ENCODE measurements at places on chromosomes 3 and 15.

DNA sequence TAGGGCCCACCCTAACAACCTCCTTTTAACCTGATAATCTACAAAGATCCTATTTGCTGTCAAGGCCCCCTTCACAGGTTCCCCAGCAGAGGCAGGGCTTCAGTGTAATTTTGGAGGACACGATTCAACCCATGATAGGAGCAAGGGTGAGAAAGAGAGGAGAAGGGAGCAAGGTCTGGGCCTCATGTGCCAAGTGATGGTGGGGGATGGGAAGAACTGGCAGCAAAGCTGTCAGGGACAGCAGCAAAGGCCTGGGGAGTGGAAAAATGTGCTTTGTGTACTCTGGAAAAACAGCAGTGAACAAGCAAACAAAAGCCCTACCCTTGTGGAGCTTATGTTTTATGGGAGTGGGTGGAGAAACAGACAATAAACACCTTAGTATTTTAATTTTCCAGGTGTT is 2.7 kb upstream of the GALNT15 start:
- DNase-seq, result no peak

GRCh38 chr3:11452312-11452711 is 180.1 kb downstream of the ATG7 start:
- no peak for DNase-seq

DNA sequence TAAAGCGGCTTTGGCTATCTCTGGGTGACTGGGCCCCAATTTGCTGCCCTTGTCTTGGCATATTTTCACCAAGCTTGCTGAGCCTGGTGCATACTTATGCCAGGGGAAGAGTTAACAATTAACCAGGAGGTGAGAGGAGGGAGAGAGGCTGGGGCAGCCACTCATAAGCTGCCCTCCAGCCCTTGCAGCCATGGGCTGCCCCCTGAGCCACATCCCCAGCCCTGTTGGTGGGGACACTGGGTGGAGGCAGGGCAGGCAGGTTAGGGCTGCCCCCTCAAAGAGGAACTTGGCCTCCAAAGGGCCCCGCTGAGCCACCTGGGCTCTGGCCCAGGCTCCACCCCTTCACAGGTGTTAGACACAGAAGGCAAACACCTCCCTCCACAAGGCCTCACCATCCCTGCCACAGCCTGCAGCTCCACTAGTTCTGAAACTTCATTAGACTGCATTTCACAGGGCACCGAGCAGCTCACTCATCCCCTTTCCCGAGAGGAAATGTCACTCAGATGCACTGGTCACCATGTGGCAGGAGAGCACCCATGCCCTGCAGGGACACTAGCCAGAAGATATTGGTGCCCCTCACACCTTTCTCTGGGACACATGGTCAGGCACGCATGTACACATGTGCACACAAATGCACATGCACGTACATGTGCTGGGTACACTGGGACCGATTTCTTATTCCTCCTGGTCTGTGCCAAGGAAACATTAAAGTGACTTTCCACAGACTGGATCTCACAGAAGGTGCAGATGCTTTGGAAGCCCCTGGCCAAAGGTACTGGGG is 20.2 kb downstream of the AMOTL2 start:
- no peak for DNase-seq

DNA sequence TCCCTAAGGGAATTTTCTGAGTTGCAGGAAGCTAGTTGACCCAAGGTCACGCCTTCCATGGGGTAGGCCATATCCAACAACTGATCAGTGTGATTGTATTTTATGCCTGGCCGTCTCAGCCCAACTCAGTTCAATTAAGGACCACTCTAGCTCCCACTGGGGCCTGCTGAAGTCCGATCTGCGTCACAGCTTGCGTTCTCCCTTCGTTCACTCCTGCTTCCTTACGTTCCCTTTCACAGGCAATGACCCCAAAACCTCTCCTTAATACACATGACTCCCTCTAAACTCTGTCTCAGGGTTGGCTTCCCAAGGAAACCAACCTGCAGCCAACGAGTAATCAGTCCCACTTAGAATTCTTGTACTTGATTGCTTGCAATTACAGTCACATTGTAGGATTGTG is 428.0 kb downstream of the RBMS3 start:
- DNase-seq, result no peak

GRCh38 chr3:187743195-187744141 is 1.8 kb downstream of the BCL6 start:
- DNase-seq, result no peak

GRCh38 chr3:9563851-9564250 is 10.2 kb upstream of the LHFPL4 start:
- DNase-seq, result no peak

GRCh38 chr3:11553436-11554235 is 90.1 kb downstream of the VGLL4 start:
- no peak for DNase-seq

GRCh38 chr3:182124187-182124586 is 412.5 kb downstream of the SOX2 start:
- DNase-seq, result no peak

DNA sequence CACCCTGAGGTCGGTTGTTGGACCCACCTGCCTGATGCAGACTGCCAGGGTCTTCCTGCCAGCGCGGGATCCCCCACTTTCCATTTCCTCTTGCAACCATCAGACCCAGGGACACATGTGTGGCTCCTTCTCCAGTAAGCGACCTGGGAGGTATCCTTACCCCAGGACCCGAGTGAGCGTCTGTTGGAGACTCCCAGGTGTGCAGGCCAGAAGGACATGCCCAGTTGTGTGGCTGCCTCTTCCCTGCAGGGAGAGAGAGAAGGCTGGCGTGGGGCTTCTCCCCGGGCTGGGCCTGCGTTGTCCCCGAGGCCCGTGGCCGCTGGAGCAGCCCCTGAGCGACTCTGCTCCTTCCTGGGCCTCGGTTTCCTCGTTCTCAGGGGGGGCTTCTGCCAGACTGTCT is 56.8 kb downstream of the APBA2 start:
- no peak for DNase-seq

DNA sequence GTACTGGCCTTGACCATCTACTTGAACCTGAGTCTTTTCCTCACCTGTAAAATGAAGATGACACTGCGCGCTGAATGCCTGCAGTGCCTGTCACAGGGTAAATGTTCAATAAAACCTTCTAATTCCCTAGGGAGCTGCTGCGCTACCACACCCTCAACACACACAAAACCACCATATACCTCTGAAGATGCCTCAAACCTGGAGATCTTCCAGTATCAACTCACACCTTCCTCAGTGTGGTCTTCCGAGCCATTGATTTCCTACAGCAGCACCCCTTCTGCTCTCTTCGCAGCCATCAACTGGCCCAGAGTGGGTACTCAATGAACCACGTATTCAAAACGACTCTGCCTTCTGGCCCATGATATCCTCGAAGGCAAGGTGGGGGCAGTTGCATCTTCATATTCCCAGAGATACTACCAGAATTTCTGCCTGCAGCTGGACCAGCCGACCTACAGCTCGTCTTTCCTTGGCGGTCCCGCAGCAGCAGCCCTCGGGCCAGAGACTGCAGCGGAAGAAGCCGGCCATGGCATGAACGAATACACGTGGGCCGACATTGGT is 695 bp downstream of the RPL32 start:
- DNase-seq, result no peak

GRCh38 chr3:18623220-18623619 is 198.1 kb upstream of the SATB1 start:
- DNase-seq, result no peak

DNA sequence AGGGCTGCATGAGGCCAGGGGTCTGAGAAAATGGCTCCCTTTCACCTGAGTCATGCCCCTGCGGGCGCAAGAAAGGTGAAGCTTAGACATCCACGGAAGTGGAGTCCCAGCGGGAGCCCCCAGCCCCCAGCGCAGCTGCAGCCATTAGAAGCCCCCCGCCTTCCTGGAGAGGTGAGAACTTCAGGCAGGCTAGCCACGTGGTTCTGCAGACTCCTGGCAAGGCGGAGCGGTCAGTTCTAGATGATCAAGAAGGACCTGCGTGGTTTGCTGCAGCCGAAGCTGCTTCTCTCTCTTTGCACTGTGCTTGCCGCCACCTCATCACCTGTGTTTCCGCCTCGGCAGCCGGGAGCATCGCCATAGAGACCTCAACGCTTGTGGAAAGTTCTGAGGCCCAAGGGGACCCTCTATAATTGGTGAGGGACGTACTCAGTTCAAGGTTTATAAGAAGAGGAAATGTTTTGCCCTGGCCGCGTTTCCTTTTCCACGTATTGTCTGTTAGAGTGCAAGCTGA is 15.8 kb upstream of the KCNMB3 start:
- no peak for DNase-seq

DNA sequence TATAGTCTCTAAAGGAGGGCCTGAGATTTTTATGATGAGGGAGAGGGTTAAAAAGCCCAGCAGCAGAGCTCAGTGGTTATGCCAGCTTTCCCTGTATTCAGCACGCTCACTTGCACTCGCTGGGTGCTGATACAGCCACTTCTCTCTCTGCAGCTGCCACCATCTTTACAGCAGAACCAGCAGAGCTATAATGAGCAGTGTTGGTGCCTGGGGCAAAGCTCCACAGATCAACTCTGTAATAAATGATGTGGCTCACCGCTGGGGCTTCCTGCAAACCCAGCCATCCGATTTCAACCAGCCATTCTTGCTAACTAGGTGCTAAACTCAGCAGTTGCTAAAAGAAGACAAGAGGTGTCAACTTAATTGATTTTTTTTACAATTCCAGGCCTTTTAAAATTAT is 48.0 kb downstream of the ARNT2 start:
- DNase-seq, result no peak

GRCh38 chr3:114596147-114596546 is 302.3 kb downstream of the TIGIT start:
- no peak for DNase-seq

DNA sequence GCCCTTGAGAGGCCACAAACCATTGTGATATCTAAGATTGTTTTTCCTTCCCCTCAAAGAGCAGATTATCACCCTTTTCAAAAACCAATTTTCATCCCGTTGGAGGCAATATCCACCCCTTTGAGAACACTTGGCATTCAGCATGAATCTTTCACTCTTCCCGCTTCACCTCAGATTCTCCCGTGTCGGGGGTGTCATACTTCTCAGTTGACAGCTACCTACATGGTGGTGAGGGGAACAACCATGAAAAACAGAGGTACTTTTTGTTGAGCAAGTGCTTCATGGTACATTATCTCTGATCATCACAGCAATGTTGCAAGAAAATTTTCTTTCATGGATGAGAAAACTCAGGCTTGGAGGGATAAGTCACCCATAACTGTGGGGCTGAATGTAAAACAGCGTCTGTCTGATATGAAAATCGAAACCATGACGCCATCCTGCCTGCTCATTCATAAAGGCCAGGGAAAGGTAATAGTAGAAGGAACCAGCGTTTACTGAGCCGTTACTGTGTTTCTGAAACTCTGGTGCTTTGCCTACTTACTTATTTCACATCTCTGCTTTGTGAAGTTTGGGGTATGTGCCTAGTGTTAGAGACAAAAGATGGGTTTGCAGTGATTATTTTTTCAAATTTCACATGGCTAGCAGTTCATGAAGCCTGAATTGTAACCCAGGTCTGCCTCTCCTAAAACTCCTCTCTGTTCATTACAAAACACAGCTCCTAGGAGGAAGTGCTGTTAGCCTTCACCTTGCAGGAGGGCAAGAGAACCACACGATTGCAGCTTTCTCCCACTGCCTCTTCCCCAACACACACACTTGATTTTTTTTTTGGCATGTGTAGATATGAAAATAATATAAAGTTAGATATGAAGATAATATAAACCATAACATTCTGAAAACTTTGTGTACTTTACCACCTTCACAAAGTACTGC is 35.4 kb downstream of the SV2B start:
- no peak for DNase-seq

GRCh38 chr3:5047764-5048419 is 68.7 kb downstream of the BHLHE40 start:
- DNase-seq, result no peak

DNA sequence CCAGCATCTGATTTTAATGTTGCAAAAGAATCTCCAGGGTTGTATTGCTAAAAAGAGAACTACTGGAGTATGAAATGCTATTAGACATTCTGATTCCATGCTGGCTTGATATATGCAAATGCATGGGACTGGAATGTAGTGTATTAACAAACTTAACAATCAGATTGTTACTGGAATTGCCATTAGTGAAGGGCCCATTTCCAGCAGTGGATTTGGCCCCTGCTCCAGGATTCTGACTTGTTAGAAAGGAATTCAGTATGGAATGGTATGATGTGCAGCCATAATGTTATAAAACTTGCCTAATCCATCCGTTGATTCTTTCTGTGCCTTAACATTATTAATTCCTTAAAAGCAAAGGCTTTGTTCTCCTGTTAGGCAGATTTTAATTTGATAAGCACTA is 7.9 kb downstream of the ARRDC4 start:
- DNase-seq, result no peak

DNA sequence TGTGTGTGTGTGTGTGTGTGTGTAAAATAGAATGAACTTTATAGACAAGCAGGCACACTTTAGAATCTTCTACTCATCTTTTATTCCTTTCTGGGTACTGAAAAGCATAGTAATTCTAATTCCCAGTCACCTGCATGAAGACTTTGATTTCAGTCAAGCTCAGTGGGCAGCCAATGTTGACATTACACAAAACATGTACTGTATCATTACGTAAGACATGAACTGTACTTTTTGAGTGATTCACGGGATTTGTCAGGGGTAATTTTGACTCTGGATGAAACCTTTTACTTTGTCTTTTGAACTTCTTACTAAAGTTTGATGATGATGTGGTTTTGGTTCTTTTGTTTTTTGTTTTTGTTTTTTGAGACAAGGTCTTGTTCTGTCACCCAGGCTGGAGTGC is 38.8 kb downstream of the PTPRG start:
- no peak for DNase-seq

- DNase-seq, result no peak
Measured at GRCh38 chr3:125608419-125608818, 13.1 kb upstream of the OSBPL11 start.

DNA sequence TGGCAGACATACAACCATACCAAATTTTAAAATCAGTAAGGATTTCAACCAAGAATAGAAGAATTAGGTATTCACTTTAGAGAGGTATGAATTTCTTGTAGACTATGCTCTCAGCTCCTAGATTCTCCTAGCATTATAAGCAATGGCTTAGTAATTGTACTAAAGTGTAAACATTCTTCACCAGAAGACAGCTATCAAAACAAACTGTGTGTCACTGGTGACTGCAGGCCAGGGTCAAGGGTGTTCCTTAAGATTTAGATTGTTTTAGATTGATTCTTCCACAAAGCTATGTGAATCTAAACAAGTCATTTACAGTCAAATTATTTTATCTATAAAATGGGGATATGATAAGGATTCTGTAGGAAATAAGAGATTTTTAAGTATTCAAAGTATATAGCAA is 23.1 kb upstream of the GP5 start:
- DNase-seq, result no peak

- DNase-seq, result no peak
Measured at GRCh38 chr3:157471064-157471463, 32.2 kb downstream of the VEPH1 start.
